Breast epithelium (tissue), 4 donors: ENCODE measurements at places on chromosomes 2 and 18.

DNA sequence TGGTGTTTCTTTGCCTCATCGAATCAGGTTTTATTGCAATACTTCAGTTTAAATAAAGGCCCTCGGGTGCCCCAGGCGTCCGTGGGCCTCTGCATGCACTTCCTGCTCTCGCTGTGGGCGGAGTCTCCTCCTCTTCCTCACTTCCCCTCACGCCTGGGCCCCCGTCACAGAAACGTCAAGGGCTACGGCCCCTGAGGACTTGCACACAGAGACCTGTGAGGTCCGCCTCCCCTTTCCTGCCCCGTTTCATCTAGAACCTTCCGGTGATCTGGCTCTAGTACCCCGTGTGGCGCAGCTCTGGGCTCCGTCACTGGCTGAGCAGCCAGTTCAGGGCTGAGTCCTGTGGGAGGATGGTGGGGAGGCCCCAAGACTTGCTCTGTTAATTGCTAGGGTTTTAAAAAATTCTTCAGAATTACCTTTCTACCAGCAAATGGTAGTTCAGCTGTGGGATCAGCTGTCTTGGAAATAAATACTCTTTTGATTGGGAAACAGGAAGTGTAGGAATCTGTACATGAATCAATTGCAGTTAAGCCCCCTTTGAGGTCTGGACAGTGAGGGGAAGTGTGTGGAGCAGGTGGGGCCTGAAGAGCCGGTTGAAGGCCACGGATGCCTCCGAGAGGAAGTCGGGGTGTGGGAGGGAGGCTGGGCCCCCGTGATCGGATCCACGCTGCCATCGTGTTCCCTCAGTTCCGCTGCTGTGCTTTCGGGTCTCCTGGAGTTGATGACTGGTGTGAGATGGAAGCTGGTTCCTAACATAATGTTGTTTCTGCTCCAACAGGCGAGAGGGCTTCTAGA, 10.2 kb downstream of the NFATC1 start:
- no peak for DNase-seq

GRCh38 chr18:36509646-36510197, 212.2 kb downstream of the FHOD3 start:
- no peak for DNase-seq

GRCh38 chr18:31469629-31470028, 22.1 kb downstream of the DSG3 start:
- DNase-seq: no peak

GRCh38 chr2:241156971-241157441, 6.7 kb downstream of the PPP1R7 start:
- no peak for DNase-seq

DNA sequence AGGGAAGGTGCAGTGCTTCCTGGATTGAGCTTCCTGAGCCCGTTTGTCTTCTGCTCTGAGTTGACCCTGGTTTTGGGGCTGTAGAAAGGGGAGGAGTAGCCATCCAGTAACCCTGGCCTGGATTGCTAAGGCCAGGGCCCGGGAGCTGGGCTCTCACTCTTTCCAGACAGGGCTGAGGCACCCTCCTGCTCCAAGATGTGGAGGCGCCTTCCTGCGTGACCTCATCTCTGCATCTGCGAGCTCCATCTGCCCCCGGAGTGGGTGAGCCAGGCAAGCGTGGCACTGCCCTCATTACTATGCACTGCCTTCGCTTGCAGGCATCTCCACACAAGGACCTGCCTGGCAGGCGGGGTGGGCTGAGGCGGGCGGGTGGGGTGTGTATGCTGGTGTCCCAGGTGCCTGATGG, 58.0 kb downstream of the RAB31 start:
- DNase-seq: no peak

DNA sequence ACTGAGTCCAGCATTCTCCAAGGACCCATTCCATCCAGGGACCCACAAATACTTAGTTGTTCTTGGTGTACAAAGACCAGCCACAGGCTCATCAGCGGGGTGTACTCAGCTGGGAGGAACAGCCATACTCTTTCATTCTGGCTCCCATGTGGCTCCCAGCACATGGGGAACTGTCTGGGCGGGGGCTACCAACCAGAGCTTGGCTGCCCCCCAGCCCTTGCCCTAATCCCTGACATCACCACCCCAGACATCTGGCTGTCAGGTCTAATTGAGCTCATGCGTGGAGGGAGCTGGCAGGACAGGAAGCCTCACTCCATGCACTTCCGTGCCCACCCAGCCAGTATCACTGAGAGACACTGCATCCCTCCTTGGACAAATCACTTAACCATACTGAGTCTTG, 283.6 kb downstream of the DYSF start:
- no peak for DNase-seq

- DNase-seq: no peak
Observed at GRCh38 chr2:26448651-26449050, 29.3 kb downstream of the OTOF start.

DNA sequence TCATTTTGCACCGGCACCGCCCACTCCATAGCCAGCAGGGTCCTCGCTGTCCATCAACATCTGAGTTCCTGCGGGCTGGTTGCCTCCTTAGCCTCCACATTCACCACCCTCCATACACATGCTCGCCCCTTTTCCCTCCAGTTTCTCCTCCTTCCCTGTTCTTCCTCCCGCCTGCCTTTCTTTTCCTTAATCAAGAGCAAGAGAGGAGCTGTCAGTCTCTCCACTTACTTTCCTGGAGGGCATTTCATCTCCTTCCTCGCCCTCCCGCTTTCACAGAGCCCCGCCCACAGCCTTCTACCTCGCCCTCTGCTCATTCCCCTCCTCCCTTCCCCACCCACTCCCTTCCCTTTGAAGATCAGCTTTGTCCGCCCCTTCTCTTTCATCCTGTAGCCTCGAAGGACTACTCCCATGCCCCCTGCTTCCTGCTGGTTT, 13.8 kb upstream of the ZBTB7C start:
- no peak for DNase-seq

DNA sequence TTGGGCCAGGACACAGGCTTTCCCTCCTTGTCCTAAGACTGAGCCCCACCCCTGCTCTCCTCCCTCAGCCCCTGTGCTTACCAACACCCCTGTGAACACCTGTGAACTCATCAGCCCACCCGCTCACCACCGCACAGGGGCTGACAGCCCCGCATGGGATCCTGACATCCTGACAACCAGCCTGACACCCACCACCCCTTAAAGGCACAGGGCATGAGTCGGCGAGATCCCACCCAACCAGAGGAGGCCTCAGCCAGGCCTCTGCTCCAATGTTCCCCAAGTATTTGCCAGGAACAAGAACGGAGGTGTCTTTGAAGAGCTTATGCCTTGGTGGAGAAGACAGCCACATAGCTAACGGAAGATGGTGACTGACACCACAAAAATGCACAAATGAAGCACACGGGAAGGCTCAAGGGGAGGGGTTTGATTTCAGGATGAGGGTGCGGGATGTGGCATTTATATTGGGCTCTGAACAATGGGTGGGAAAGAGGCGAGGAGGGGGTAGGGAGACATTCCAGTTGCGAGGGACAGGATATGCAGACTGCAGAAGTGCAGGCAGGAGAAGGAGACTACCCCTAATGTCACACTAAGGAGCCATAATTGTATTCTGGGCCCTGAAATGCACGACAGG, 11.0 kb downstream of the RAB11FIP5 start:
- no peak for DNase-seq

GRCh38 chr2:16173893-16174692, 233.7 kb downstream of the MYCN start:
- DNase-seq: no peak

GRCh38 chr2:145691659-145692058, 1171.7 kb upstream of the ZEB2 start:
- DNase-seq: no peak

DNA sequence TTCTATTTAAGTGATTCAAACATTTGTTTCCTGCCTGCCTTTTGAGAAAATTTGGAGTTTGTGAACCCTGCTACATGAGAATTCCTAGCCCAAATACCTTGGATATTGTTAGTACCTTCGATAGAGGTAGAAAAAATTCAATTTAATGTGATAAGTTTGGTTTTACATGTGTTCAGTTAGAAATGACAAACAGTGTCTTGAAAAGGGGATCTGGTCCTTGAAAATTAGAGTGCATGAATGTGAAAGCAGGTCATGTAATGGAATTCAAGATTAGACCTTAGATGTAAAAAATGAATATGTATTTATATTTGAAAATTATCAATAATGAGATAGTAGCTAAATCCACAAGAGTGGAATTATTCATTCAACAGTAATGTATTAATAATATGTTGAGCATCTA, 70.5 kb downstream of the PIK3C3 start:
- DNase-seq: no peak

- no peak for DNase-seq
Observed at GRCh38 chr2:11079136-11079824, 76.0 kb upstream of the SLC66A3 start.

DNA sequence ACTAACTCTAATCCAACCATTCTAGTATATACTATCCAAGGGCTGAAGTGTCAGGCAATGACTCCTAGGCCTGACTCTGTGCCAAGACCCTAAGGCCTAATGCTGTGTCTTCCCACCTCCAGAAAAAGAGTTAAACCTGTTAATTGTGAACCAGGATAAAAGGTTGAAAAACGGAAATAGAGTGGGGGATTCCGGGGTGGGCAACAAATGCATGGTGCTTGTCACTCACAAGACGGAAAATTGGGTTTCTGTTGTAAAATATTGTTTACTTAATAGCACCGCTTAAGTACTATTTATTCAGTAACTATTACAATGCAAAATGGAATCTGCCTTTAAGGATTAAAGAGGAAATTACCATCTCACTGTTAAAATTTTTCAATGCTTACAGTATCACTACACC, 3.2 kb downstream of the STK17B start:
- no peak for DNase-seq

- no peak for DNase-seq
Observed at GRCh38 chr2:100703739-100704138, 116.2 kb upstream of the NPAS2 start.
